Kasumi-1 (cell line): ENCODE measurements at places on chromosomes 3 and 15.

GRCh38 chr3:11413071-11413470, 140.9 kb downstream of the ATG7 start:
- DNase-seq, result no peak

GRCh38 chr3:123143669-123144411, 57.9 kb upstream of the SEC22A start:
- no peak for DNase-seq

DNA sequence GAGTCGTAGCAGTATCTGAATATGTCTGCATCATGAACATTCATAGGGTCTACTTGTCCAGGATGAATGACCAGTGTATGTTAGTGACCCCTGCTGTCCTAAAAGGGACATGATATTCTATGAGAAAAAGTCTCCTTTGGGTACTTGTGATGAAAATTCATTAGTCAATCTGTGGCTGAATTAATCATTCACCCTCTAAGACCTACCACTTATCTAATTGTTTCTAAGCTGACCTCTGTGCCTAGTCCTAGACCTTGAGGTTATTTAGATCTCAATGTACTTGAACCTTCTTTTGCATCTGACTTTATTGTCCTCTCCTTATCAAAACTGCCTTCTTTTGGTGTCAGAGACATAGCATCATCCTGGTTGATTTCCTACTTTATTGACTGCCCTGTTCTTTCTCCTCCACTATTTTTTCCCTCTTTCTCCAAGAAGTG, 799.3 kb downstream of the DIPK2A start:
- DNase-seq, result peak; percentile 33

- DNase-seq, result no peak
These were observed 758 bp upstream of the SNX33 start for GRCh38 chr15:75646944-75647364.

DNA sequence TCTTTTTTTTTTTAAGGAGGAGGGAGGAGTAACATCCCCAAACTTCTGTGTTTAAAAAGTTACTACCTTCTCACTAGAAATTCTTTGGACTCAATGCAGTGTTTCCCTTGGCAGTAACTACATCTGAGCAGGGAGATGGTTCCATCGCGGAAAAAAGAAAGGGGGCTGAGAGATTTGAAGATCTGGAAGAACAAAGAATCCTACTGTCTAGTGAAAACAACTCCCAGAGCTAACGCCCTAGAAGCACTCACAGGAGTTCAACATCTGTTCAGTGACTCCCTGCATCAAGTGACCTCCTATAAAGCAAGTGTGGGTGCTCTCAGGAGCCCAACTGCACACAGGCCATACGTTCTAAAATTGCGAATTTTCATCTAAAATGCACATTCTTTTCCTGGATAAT, 66.8 kb upstream of the PXYLP1 start:
- no peak for DNase-seq

DNA sequence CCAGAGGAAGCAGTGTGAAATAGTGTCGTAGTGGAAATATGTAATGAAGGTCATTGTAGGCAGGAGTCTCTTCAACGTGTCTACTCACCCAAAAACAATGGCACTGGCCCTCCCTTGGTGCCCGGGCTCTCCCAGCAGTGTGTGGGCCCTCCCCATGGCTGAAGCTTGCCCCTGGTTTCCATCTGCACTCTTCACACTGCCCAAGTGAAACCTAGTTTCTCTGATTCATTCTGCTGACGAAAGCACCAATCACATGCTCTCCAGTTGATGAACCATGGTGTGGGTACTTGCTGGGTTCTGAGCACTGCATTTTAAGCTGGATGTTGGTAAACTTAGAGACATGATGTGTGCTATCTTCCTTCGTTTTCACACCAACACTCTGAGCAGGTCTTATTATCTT, 61.0 kb upstream of the AGBL1 start:
- no peak for DNase-seq

GRCh38 chr3:123158330-123158729, 43.4 kb upstream of the SEC22A start:
- DNase-seq, result no peak

GRCh38 chr15:64141798-64142512, 9.6 kb upstream of the SNX22 start:
- DNase-seq, result no peak

DNA sequence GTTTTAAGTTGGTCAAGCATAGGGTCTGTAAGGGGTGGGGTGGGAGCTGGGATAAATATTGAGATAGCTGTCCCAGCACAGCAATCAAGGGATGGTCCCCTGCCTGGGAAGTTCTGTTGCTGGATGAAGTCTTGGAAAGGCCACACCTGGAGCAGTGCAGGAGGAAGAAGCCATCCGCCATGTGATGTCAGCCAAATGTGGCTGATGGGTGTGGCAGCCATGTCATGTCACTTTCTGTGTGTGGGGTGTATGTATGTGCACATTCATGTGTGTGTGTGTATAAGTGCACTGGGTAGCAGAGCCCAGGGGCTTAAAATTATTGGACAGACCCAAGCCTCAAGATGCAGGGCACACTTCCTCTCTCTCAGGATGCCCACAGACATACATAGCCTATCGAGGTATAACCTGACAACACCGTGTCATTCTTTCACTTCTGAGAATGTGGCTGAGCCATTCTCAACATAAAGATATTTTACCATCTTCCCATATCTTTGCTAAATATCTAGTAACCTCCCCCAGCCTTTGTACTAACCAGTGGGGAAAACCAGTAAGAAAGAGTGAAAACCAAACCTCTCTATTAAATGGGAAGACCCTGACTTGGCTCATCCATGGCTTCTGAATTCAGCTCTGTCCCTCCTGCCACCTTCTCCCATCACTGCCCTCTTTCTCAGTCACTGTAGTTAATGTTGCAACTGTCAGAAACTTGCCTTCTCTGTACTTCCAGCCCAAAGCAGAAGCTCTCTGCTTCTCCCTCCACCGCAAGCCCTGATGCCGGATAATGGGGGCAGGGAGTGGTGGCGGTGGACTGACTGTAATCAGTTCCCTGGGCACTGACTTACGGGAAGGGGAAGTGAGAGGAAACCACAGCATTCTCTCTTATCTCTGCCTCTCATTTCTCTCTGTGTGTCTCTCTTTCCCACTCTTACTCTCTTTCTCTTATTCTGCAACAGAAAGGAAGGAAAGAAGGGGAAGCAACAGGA, 11.2 kb downstream of the TNFSF10 start:
- DNase-seq, result peak; percentile 95

DNA sequence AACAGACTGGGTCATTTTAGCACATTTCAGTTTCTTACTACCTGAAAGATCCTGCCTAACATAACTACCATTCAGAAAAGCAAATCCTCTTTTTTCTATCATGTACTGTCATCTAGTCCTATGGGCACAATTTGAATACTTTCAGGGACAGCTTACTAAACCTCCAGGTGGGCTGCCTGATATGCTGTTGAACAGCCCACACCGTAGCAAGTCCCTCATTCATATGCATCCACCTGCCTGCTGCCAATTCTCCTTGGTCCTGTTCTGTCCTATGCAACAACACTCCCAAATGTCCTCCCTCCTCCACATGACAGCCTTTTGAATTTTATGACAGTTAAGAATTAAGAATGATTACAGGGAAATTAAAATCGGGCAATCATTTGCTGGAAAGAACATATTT, 137.9 kb downstream of the KCNAB1 start:
- no peak for DNase-seq

GRCh38 chr3:129330409-129330808, 51.7 kb downstream of the HMCES start:
- DNase-seq, result no peak

GRCh38 chr15:88574077-88574476, 27.6 kb upstream of the DET1 start:
- DNase-seq, result no peak

DNA sequence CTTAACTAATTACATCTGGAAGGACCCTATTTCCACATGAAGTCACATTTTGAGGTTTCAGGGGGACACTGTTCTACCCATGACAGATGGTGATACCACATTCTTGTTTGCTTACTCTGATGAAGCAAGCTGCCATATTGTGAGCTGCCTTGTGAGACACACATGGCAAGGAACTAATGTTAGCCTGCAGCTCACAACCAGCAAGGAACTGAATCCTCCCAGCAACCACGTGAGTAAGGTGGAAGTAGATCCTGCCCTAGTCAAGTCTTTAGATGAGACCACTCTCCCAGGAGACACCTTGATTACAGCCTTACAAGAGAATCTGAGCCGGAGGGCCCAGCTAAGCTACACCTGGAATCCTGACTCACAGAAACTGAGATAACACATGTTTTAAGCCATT, 160.1 kb downstream of the PDE8A start:
- no peak for DNase-seq

DNA sequence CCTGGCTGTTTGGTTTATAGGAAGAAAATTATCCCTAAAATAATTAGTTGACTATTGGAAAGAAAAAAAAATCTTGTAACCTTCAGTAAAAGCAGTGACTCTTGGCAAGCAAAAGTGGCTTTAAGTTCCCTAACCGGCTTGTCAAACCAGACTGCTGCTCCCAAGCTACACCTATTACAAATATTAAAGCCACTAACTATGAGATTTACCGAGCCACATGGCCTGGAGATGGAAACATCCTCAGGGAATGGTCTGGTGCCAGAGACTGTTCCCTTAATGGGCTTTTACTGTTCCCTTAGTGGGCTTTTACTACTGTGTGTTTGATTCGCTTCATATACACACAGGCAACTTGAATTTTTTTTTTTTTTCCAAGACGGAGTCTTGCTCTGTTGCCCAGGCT, 35.9 kb upstream of the ZNF774 start:
- DNase-seq, result no peak

- DNase-seq, result no peak
These were observed 169.5 kb upstream of the THBS1 start for GRCh38 chr15:39411102-39411989.
